Hematopoietic multipotent progenitor cell treated with erythropoietin and hydrocortisone succinate and interleukin-3 and kit ligand, for 6 days (in vitro differentiated cells): ENCODE measurements at places on chromosomes 2 and 18.

DNA sequence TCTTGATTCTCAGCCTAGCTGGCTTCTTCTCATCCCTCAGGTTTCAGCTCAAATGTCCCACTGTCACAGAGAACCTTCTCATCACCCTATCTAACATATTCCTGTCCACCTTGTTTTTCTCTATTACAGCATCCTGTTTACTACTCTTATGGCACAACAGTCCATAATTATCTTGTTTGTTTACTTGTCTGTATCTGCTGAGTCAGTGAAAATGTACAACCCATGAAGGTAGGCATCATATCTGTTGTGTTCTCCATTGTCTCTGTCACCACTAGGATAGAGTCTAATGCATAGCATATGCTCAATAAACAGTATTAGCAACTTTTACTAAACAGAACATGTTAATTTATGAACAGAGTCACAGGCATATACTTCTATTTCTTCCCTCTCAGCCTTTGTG is 261.7 kb downstream of the ETAA1 start:
- DNase-seq = no peak

DNA sequence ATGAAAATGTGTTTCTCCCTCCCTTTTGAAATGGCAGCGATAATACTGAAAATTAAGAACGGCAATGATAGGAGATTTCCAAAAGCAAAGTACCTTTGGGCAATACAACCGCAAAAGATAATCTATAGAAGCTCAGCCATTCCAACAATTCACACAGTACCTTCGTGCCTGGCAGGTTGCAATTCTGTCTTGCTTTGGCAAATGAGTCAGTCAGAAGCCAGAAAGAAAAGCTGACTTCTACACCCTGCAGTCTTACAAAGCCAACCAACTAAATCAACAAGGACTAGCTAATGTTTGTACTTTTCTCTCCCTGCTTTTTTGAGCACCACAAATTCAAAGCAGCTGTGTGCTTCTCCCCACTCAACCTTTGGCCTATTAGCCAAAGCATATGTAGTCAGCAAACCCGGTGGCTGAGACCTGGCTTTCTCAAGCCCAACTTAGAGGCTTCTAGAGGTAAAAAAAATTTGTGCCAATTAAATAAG is 25.7 kb upstream of the ID2 start:
- DNase-seq = no peak

DNA sequence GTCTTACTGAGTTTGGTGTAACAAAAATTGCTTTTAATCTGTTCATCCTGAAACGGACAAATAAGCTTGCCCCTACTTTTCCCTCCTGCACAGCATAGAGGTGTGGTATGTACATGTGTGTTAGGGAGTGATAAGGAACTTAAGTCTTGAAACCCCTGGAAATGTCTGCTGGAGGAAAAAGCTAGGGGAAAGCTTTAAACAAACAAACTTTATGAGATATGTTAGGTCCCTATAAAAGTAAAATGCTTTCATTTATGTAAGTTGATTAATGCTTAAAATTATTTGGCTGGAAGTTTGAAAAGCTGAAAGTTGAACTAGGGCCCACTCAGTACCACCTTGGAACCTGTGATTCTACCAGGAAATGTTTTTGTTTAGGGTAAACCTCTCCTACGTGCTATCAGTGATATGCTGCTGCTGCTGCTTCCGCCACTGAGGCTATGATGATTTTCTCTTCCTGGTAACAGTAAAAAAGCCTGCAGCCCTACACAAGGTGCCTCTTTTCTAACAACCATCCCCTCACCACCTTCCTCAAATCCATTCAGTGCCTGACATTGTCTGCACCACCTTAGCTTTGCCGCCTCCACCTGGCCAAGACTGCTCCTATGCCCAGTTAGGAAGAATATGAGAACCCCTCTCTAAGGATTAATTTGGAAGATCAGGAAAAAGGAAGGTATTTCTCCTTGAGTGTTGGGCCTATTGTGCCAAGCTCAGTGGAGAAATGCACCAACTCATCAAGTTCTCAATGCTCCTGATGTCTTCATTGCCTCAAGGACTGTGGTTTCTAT is 2.5 kb upstream of the YES1 start:
- peak; percentile 81 for DNase-seq

DNA sequence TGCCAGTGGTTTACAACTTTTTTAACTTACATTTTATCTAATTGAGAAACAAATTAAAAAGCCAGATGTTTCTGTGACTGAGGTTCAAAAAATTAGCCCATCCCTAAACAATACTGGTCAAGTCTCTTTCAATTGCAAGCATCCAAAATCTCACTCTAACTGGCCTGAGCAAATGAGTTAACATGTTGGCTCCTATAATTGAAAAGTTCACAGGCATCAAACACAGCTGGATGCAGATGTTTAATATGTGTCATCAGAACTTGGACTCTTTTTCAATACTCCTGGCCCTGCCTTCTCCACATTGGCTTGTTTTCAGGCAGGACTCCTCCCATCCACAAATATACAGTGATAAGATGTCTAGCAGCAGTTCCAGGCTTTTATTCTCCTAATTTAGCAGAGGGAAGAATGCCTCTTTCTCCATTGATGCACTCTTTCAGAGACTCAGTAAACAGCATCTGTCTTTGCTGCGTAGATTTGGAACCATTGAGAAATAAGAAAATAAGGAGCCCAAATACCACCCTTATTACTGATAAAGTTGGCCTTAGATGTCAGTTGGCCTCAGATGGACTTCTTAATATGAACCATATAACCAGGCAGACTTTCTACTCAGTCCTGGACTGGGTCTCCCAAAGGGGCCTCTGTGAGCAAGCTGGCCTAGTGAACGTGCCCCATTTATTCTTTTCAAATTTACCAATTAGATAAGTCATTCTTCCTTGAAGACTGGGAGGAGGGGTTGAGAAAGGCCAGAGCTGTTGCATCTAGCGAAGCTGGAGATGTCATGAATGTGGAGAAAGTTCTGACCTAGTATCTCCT is 30.4 kb upstream of the FN1 start:
- no peak for DNase-seq

DNA sequence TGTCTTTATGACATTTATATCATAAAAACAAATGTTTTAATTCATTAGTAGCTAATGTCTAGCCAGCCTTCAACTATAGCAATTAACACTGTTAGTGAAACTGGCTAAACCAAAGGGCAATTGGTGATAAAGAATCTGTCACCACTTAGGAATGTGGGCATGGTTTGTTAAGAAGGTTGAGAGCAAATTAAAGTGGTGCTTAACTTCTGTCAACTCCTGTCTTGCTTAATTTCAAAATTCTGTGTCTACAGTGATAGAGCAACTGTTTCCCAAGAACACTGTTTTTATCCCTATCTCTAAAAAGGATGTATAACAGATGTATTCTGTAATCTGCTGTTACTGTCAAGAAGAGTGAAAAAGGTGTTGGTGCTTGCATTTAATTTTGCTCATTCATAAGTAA is 36.5 kb downstream of the CFAP36 start:
- DNase-seq = no peak

DNA sequence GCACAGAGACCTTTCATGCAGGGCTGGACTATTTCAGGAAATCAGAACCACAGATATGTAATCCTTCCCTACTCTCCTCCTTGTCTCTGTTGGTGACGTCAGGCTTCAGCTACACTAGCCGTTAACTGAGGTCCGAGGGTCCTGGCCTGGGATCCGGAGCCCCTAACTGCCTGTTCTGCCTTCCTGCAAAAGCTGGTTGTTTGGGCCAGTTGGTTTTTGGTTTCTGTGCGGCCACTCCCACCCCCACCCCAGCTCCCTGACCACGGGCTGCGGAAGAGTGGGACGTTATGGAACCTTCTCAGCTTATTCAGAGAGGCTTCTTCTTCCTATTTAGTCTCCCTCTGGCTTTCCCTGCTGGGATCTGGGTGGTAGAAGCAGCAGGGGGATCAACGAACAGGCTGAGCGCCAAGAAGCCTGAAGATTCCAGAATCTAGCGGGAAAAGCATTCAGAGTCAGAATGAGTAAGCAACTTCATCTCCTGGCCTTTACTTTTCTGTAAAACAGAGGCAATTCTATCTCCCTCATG is 49.3 kb upstream of the ROCK2 start:
- no peak for DNase-seq

DNA sequence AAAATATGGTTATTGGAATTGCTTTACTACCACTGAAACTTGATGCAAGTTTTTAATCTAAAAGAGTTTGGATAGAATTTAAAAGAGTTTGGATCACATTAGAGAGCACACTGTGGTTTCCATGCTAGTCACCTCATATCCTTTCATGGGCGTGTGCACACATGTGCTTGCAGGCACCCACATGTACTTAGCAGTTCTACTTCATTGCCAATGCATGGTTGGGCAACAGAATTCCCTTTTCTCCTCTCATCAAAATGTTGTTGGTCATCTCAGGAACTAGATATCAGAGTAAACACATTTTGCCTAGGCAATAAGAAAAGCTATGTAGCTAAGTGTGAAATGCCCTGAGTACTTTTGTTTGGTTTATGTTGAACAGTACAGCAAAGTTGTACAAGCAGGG is 254.1 kb upstream of the RASGRP3 start:
- no peak for DNase-seq

- DNase-seq = no peak
Measured at GRCh38 chr2:14560716-14561115, 71.8 kb upstream of the LRATD1 start.

DNA sequence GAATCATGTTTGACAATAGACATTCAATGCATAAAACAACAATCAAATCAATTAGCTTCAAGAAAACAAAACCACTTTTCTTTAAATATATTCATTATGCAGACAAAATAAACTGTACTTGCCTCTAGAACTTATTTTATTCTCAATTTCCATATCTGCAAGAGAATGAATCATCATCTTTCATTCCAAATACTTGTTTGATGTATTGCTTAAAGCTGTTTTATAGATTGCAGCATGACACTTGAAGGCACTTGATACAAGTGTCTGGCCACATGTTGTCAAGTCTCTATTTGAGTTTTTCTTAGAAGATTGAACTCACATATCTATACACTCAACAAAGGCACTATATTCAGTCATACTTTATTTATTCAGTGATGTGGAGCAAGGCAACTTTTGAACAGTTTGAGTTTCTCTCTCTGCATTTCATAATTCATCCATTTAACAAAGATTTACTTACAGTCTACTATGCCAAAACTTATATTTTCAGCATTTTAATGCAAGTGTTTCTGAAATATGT is 38.7 kb upstream of the DDX18 start:
- no peak for DNase-seq

DNA sequence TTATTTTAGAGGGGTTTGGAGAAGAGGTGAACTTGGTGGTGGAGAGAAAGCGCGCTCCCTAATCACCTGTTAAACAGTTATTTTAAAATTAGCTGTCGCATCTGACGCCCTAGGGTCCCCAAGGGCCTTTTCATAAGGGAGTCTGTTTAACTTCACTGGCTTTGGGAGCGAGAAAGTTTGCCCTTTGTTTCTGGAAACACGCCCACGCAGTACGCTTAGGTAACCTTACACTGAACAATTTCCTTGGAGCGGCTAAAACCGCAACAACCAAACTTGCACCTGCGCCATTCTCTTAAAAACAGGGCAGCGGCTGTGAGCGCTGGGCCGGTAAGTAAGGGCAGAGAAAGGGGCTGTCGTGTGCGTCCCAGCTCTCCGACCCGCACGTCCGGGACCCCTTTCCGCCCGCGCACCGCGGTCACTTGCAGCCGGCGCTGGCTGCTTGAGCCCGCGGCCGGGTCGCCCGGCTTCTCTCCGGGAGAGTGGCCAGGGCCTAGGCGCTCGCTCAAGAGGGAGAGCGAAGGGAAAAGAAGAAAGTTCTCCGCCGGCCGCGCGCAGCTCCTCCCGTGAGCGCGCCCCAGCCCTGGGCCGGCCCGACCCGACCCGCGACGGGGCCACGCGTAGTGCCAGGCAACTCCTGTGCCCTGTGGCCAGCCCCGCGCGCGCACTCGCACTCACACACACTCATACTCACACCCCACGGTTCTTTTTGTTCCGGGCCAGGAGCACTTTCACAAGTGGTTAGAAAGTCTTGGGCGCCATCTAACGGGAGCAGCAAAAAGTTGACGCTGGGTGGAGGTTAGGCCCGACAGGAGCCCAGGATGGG is 19.2 kb downstream of the POU3F3 start:
- DNase-seq = peak; percentile 88

DNA sequence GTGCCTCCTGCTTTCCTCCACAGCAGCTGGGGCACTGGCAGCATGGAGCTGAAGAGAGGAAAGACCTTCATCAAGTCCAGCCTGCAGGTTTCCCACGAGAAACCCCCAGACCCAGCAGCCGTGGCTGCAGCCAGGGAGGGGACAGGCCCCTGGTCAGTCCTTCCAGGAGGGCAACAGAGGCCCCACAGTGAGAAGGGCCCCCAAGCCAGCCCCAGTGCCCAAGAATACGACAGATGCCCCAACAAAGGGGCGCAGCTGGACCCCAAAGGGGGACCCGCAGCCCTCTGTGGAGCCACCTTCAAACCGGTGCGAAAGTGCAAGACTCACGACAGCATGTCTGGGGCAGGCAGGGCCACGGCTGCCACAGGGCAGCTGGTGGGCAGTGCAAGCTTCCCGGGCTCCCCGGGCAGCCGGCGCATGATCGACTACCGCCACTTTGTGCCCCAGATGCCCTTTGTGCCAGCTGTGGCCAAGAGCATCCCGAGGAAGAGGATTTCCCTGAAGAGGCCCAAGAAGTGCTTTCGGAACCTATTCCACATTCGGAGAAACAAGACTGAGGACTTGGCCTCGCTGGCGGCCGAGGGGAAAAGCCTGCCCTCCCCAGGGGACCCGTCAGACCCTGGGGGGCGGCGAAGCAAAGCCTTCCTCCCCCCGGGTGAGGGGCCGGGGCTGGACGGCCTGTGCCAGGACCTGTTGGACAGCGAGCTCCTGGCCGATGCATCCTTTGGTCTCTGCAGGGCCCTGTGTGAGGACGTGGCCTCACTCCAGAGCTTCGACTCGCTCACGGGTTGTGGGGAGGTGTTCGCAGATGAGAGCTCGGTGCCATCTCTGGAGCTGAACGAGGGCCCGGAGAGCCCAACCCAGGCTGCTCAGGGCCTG is 6.9 kb downstream of the AMER3 start:
- DNase-seq = no peak

DNA sequence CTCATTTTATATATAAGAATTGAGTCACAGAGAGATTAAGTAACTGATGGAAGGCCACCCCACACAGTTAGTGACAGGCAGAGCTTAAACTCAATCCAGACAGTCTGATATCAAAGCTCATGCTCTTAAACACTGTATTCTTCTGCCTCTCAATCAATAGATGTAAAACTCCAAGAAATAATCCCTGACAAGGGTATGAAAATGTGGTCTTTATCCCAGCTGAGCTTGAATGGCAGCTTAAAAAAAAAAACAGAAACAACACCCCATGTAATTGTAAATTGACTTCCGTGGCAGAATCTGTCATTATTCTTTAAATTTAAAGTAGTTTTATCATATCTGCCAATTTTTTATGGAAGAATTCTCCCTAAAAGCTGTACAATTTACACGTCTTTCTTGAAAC is 60.1 kb downstream of the RAB27B start:
- DNase-seq = no peak

DNA sequence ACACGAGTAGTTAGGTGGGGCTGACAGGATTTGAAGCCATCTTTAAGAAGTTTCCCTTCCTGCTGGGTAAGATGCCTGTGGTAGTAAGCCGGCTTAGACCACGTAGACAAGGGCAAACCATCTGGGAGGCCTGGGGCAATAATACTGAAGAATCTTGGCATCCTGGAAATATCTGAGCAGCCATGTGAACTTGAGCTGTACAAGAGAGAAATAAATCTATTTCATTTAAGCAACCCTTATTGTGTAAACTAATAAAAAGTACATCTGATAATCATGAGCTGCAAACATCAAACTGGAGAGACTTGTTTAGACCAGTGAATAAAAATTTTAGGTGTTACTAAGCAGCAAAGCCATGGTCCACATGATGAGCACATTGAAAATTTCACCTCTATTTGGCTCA is 11.4 kb upstream of the CETN1 start:
- DNase-seq = no peak

- no peak for DNase-seq
Measured at GRCh38 chr2:189492451-189492850, 51.2 kb downstream of the WDR75 start.

- no peak for DNase-seq
Measured at GRCh38 chr2:200331061-200331400, 24.5 kb downstream of the SPATS2L start.
